NCI-H1092 treated with DMSO at 0.1 percent for 48 hours (cell line): ENCODE measurements at places on chromosomes 2 and 18.
A peak's percentile ranks its signal among the peaks of the same experiment; 100 is the strongest.

- no peak for DNase-seq
Measured at GRCh38 chr18:73908323-73908722, 239.3 kb downstream of the FBXO15 start.

DNA sequence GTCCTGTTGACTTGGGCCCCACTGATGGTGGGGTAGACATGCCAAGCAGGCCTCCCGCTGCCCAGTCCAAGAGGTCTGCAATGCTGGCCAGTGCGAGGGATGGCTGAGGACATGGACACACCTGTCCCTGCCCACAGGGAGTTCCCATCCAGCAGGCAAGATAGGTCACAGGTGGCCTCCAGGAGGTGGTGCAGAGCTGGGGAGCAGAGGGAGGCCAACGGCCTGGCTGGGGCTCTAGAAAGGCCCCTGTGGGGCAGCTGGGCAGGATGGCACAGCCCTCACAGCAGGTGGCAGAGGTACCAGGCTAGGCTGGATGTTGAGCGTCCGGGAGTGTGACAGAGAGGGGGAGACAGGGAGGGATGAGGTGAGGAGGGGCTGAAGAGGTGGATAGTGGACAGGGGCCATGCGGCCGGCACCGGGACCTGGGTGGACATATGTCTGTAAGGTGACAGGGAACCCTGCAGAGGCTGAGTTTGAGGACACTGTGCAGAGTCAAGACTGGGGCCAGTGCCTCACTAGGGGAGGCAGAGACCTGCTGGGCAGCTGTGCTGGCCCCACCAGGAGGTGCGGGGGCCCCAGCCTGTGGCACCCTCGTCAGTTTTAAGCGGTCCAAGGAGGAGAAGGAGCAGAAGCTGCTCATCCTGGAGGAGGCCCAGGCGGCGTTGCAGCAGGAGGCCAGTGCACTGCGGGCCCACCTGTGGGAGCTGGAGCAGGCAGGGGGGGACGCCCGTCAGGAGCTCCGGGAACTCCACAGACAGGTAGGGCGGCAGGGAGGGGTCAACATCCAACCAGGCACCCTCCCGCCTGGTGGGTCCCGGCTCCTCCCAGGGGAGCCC is 34.3 kb upstream of the SNED1 start:
- DNase-seq, result no peak

DNA sequence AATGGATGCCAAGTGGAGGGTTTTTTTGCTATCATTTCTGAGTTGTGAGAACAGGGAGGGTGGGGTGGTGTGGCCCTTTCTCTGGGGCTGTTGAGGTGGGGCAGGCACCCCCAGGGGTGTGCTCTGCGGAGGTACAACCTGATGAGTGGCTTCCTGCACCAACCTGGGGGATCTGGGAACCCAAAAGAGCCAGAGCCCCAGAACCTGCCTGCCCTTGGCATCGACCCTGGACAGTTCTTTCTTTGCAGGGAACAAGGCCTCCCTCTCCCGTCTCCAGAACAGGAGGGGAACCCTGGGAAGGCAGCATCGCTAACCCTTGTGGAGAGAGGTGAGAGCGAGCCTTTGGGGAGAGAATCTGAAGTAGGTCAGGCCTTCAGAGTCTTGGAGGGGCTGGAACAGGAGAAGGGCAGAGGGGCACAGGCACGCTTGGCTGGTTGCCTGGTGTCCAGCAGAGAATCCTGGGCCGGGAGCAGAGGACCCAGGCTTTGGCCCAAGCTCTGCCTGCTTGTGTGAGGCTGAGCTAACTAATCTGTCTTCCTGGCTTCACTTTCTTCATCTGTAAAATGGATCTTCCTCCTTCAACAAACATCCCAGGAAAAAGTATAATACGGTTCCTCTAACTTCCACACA is 84.9 kb downstream of the RHOB start:
- DNase-seq, result no peak

- DNase-seq, result peak; percentile 83
Measured at GRCh38 chr18:62526098-62527025, 3.5 kb downstream of the ZCCHC2 start.

DNA sequence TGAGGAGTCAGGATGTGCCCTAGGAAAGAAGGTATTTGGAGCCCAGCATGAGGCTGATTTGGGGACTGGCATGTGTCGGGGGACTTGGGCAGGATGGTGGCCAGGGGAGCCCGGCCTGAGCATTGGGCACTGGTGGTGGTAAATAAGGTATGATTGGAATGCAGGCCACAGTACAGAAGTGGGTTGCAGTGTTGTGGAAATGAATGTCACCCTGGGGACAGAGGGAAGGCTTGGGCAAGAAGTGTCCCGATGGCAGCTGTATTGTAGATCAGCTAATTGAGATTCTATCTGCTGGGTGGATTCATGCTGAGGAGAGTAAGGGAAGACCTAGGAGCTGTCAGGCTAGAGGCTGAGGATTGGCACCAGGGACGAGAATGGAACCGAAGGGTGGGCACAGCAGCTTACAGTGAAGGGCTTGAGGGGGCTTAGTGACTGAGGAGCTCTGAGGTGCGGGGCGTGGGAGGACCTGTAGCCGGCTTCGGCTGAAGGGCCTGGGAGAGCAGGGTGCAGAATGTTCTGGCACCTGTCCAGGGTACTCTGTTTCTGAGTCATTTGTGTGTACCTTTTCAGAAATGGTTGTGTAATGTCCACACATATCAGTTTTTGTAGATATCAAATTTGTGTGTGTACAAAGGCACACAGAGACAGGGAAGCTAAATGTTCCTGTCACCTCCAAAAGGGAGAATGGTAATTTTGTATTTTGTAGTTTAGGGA is 170.2 kb downstream of the PRKCE start:
- peak; percentile 16 for DNase-seq

DNA sequence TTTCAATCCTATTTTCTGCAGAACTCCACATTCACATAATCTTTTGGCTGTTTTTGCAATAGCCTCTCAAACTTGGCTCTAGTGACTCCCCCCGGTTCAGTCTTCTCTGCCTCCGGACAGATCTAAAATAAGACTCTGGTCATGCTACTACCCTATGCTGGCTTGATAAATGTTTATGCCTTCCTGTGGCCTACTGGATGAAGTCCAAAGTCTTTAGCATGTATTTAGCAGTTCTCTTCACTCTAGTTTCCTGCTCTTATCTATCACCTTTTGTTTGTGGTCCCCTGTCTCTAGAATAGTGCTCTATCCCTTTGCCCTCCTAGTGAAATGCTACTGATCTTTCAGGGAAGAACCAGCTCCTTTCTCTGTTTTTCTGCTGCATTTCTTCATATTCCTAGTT is 14.4 kb downstream of the ADCYAP1 start:
- DNase-seq, result no peak

- peak; percentile 56 for DNase-seq
Measured at GRCh38 chr2:175690113-175690837, 311.8 kb downstream of the LNPK start.

- no peak for DNase-seq
Measured at GRCh38 chr2:18238209-18238608, 322.2 kb downstream of the RDH14 start.

DNA sequence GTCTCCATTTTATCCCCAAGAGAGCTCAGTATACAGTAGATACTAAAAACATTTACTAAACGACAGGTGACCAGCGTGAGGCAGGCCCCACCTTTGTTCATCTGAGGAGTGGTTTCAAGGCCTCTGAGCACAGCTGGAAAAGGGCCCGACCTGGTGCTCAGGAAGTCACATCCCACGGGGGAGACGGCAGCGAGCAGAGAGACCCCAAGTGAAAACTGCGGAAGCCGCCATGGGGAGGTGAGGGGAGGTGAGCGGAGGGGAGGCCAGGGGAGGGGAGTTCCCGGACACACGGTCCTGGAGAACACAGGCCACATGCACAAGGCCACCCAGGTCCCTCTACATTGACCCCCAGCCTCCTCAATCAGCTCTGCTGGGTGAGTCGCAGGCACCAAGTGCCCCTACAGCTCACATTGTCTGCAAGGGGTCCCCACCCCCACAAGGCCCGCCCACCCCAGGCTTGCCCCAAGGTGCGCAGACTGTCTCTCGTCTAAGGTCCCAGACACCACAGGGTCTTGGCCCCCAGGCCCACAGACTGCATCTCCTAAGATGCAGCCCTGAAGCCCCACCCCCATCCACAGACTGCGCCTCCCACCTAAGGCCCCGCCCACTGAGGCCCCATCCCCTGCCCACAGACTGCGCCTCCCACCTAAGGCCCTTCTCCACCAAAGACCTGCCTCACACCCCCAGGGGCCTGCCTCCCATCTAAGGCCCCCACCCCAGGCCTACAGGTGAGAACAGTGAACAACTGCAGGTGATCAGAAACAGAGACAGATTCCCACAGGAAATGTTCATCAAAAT is 19.1 kb downstream of the PARD6G start:
- no peak for DNase-seq

DNA sequence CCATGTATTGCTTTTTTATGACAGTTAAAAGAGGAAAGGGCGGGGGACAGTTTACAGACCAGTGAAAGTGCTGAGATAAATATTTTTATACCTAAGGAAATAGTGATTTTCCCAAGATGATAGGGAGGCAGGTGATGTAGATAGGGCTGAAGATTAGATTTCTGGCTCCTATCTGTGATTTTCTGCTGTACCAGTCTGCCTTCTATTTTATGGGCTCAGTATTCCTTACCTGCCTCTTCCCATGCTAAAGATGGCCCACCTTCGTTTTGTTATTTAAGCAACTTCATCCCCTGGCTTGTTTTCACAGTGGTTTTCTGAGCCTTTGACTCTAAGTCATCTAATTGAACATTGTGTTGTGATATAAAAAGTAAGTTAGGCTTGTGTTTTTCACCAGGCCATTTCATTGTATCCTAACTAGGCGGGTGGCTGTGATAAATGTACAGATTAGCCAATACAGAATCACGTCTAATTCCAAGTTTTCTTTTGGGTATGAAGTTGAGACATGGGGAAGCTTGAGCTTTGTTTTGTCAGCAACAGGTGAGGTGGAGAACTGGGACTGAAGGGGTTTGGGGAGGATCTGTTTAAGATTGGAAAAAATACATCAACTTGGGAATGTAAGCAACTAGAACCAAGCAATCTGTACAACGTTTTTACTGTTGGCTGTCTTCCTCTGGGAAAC is 5.2 kb downstream of the RPL37A start:
- DNase-seq, result no peak

DNA sequence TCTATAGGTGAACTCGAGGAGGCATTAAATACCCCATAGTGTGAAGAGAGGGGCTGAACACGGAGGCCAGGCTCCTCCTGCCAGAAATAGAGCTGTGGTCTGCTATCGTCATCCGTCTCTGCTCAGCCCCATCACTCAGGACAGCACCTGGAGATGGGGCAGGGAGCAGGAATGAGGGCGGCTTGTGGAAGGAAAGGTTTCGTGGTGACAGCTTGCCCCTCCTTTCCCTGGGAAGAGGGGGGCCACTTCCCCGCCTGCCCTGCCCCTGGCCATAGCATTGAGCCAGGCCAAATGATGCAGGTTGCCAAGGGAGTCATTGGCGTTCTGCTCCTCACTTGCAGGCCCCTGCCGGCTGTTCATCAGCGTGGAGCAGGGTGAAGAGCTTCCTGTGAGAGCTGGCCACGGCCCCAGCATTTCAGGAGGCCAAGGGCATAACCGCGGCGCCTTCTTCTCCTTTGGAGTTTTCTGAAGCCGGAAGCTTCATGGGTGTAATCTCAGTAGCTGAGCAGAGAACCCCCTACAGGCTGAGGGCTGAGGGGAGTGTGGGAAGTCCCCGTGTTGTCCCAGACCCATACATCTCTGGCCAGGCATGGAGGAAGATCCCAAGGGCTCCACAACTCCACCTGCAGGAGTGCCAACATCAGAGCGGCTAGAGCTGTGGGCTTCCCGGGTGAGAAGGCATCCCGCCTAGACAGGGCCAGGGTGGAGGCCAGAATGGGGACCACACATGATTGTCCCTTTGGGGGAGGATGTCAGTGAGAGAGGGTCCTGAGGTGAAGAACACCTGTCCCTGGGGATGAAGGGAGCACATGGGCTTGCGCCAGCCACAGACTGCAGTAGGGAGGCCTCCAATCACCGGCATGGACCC is 112.5 kb upstream of the GLI2 start:
- DNase-seq, result no peak

- DNase-seq, result no peak
Measured at GRCh38 chr2:177289824-177290628, 25.5 kb upstream of the NFE2L2 start.
